Right lobe of liver (tissue), 6 donors: ENCODE measurements at places on chromosomes 1 and 21. TPM values are rescaled to one million over a fixed set of nuclear protein-coding genes. Genes with fewer than 3 reads are reported as not detected.

GRCh38 chr1:29310616-29311180 lies 74.4 kb downstream of the PTPRU start:
- no peaks in the 10 kb centered on the region for H3K27me3 ChIP-seq
- H3K4me3 ChIP-seq = no peak overlapping the region
- no peaks in the 10 kb centered on the region for H3K4me1 ChIP-seq
- no peaks in the 10 kb centered on the region for H3K36me3 ChIP-seq
- no peak overlapping the region for H3K27ac ChIP-seq
- DNase-seq = no peak

DNA sequence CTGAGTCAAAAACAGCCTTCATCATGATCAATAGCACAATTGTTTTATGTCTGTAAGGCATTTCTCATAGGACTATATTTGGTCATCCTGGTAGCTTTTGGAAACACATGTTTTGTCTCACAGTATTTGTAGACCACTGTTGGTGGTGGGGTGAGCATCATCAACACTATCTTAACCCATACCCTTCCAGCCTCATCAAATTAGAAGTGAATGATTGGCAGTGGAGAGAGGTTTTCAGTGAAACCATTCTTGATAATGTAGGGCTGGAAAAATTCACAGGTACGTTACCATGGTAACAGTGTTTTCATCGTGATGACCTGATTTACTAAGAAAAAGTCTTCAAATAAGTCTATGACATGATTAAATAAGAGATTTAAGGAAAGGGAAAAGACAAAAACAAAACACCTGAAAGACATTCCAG lies 45.3 kb upstream of the C1orf105 start:
- H3K4me3 ChIP-seq = no peak overlapping the region
- no peaks in the 10 kb centered on the region for H3K36me3 ChIP-seq
- no peaks in the 10 kb centered on the region for H3K27me3 ChIP-seq
- DNase-seq = no peak

- DNase-seq = no peak
- H3K4me3 ChIP-seq = no peak overlapping the region
- no peaks in the 10 kb centered on the region for H3K27me3 ChIP-seq
These were observed 132.5 kb upstream of the SYT6 start for GRCh38 chr1:114286179-114286578.

GRCh38 chr21:14841511-14842472 lies 223.0 kb downstream of the NRIP1 start:
- H3K27me3 ChIP-seq = no peaks in the 10 kb centered on the region
- DNase-seq = no peak
- H3K4me3 ChIP-seq = no peak overlapping the region
- no peaks in the 10 kb centered on the region for H3K36me3 ChIP-seq
- no peak overlapping the region for H3K27ac ChIP-seq
- H3K4me1 ChIP-seq = no peaks in the 10 kb centered on the region

GRCh38 chr21:42120101-42120902 lies 49.2 kb downstream of the UMODL1 start:
- H3K36me3 ChIP-seq = no peaks in the 10 kb centered on the region
- no peak overlapping the region for H3K27ac ChIP-seq
- H3K4me1 ChIP-seq = peaks cover 4% of the 10 kb centered on the region
- H3K27me3 ChIP-seq = no peaks in the 10 kb centered on the region
- H3K4me3 ChIP-seq = no peak overlapping the region

GRCh38 chr1:205458777-205459566 lies 3.1 kb upstream of the BLACAT1 start:
- no peak overlapping the region for H3K4me3 ChIP-seq
- H3K27me3 ChIP-seq = peaks cover 31% of the 10 kb centered on the region
- no peak overlapping the region for H3K27ac ChIP-seq
- H3K4me1 ChIP-seq = peaks cover 4% of the 10 kb centered on the region
- no peaks in the 10 kb centered on the region for H3K36me3 ChIP-seq
- no peak for DNase-seq

- no peaks in the 10 kb centered on the region for H3K36me3 ChIP-seq
- H3K27me3 ChIP-seq = no peaks in the 10 kb centered on the region
These were observed 32.3 kb downstream of the AGT start for GRCh38 chr1:230681599-230681998.

DNA sequence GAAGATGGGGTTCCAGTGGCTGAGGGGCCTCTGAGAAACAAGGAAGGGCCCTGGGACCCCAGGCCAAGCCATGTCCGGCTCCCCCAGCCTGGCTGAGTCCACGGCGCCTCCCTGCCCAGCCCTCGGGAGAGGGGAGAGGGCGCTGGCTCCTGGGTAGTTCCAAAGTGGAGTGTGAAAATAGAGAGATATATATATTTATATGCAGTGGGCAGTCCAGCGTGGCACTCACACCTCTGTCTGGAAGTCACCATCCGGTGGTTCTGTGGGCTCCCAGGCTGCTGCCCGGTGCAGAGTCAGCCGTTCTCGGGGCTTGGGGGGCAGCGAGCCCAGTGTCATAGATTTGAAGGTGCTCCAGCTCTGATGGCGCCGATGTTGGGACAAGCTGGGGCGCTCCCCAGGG lies 23.4 kb upstream of the COL16A1 start:
- H3K27ac ChIP-seq = no peak overlapping the region
- H3K4me1 ChIP-seq = no peaks in the 10 kb centered on the region
- H3K27me3 ChIP-seq = no peaks in the 10 kb centered on the region

TEDDM1 gene
- total RNA-seq = not detected

CDC42BPA gene
- 17.1 TPM for total RNA-seq

SHE gene
- 4.1 TPM for total RNA-seq

PCSK9 gene
- total RNA-seq = 20.0 TPM

SPRR1B gene
- total RNA-seq = not detected
